A549 treated with Mapracorat at 1 μM for 4 hours (cell line): ENCODE measurements at places on chromosomes 1 and 21. TPM values are rescaled to one million over a fixed set of nuclear protein-coding genes. Genes with fewer than 3 reads are reported as not detected.

The LIX1L gene
- total RNA-seq: 10.3 to 12.0 TPM (median 11.7 TPM) in 5 replicates

The PIGV gene
- 5.1 to 6.1 TPM (median 5.5 TPM) in 5 replicates for total RNA-seq

The RGSL1 gene
- total RNA-seq: not detected in 5 replicates

The PGBD5 gene
- 0.19 to 0.56 TPM (median 0.37 TPM) in 5 replicates for total RNA-seq

The TNFRSF18 gene
- 0.15 to 0.25 TPM (median 0.15 TPM) in 3 of 5 replicates, not detected in the others for total RNA-seq

The MACO1 gene
- total RNA-seq: 8.5 to 11.5 TPM (median 9.4 TPM) in 5 replicates
